Activated naive CD4-positive, alpha-beta T cell treated with anti-CD3 and anti-CD28 coated beads for 36 hours (primary cell): ENCODE measurements at places on chromosomes 16 and 17. TPM values are rescaled to one million over a fixed set of nuclear protein-coding genes. Genes with fewer than 3 reads are reported as not detected.

CBX2 gene
- 5.8 TPM for total RNA-seq

PLK1 gene
- total RNA-seq = 98.0 TPM

RGS11 gene
- total RNA-seq = not detected

MT1A gene
- not detected for total RNA-seq

ABCA9 gene
- not detected for total RNA-seq

SSTR5 gene
- total RNA-seq = not detected

ZG16B gene
- total RNA-seq = 0.22 TPM

NPIPA8 gene
- 0.19 TPM for total RNA-seq

P2RX1 gene
- total RNA-seq = 0.10 TPM

ARHGAP44 gene
- total RNA-seq = 0.12 TPM

EPOP gene
- 19.2 TPM for total RNA-seq

PABPN1L gene
- not detected for total RNA-seq

GRCh38 chr17:298791-299450 is 53.7 kb downstream of the RPH3AL start:
- H3K27ac ChIP-seq = no peak overlapping the region
- H3K4me3 ChIP-seq = no peak overlapping the region
- H3K36me3 ChIP-seq = no peaks in the 10 kb centered on the region
- DNase-seq = no peak
- no peaks in the 10 kb centered on the region for H3K27me3 ChIP-seq

- DNase-seq = no peak
- peaks cover 40% of the 10 kb centered on the region for H3K27me3 ChIP-seq
- H3K4me3 ChIP-seq = no peak overlapping the region
These were observed 119.5 kb downstream of the IRF8 start for GRCh38 chr16:86018487-86018886.

GRCh38 chr17:43669971-43670644 is 8.4 kb upstream of the MEOX1 start:
- no peaks in the 10 kb centered on the region for H3K36me3 ChIP-seq
- H3K27ac ChIP-seq = no peak overlapping the region
- H3K4me3 ChIP-seq = no peak overlapping the region

GRCh38 chr17:73562896-73563295 is 81.3 kb downstream of the SDK2 start:
- no peaks in the 10 kb centered on the region for H3K27me3 ChIP-seq
- no peak overlapping the region for H3K27ac ChIP-seq
- DNase-seq = no peak

- H3K27me3 ChIP-seq = no peaks in the 10 kb centered on the region
- no peak overlapping the region for H3K4me3 ChIP-seq
- H3K27ac ChIP-seq = no peak overlapping the region
- H3K36me3 ChIP-seq = peaks cover 30% of the 10 kb centered on the region
- DNase-seq = no peak
These were observed 70.3 kb downstream of the SEC14L1 start for GRCh38 chr17:77210946-77211541.

GRCh38 chr16:750485-750884 is 9.7 kb upstream of the CIAO3 start:
- no peak overlapping the region for H3K4me3 ChIP-seq
- H3K36me3 ChIP-seq = no peaks in the 10 kb centered on the region
- no peak for DNase-seq
- no peak overlapping the region for H3K27ac ChIP-seq
- peaks cover 1% of the 10 kb centered on the region for H3K4me1 ChIP-seq

DNA sequence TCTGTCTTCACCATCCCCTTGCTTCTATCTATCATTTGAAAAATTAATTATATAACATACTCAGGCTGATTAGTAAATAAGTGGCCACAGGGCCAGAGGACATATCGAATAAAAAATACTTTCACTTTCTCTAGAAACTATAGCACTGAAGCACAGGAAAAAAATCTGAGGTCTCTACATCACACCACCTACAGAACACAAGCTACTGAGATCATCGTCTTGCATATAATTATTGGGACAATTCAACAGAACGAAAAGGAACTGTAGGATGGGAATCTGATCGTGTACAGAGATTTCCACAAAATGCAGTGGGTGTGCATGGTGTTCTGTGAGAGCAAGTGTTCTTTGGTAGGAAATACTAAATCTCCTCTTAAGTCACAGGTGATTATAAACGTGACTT is 289.6 kb upstream of the ERCC4 start:
- no peaks in the 10 kb centered on the region for H3K4me1 ChIP-seq
- H3K27ac ChIP-seq = no peak overlapping the region
- no peak overlapping the region for H3K4me3 ChIP-seq
- no peak for DNase-seq

DNA sequence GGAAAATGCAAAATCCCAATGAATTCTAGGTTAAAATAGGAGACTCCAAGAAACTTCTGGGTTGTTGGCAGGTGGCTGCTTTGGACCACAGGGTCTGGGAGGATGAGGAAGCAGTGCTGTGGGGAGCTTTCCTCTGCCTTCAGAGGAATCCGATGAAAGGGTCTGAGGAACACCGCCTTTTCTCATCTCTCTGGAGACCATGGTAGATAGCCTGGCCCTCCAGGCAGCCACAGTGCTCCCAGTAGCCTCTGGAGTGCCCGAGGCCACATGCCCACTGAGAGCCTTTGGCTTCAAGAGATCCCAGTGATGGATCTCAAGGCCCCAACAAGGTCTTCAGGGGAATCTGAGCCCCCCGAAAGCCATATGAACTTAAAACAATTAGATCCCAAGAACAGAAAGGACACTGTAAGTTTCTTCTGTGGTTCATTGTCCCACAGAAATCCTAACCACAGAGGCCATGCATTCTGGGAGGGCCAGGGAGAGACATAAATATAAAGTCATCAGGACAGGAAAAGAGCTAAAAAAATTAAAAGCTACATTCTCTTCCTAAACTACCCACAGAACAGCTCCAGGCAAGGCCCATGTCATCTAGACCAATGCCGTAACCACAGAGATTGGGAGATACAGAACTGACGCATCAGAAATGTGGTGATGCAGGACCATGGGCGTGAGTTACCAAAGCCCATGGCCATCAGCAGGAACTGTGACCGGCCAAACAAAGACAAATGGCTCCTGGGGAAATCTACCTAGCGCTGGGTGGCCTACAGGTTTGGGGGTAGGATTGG is 24.3 kb downstream of the TK2 start:
- no peaks in the 10 kb centered on the region for H3K36me3 ChIP-seq
- H3K4me3 ChIP-seq = no peak overlapping the region
- H3K27me3 ChIP-seq = no peaks in the 10 kb centered on the region
- H3K4me1 ChIP-seq = peaks cover 57% of the 10 kb centered on the region

DNA sequence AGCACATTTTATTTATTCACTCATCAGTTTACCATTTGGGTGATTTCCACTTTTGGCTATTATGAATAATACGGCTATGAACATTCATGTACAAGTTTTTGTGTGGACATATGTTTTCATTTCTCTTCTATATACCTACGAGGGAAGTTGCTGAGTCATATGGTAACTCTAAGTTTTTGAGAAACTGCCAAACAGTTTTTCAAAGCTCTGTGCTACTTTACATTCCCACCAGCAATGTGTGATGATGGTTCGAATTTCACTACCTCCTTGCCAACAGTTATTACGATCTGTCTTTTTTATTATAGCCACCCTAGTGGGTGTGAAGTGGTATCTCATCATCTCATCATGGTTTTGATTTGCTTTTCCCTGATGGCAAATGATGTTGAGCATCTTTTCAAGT is 63.7 kb upstream of the MRTFB start:
- H3K27ac ChIP-seq = no peak overlapping the region
- no peak for DNase-seq
- no peak overlapping the region for H3K4me3 ChIP-seq
- peaks cover 9% of the 10 kb centered on the region for H3K4me1 ChIP-seq
- H3K36me3 ChIP-seq = no peaks in the 10 kb centered on the region
- H3K27me3 ChIP-seq = peaks cover 12% of the 10 kb centered on the region

DNA sequence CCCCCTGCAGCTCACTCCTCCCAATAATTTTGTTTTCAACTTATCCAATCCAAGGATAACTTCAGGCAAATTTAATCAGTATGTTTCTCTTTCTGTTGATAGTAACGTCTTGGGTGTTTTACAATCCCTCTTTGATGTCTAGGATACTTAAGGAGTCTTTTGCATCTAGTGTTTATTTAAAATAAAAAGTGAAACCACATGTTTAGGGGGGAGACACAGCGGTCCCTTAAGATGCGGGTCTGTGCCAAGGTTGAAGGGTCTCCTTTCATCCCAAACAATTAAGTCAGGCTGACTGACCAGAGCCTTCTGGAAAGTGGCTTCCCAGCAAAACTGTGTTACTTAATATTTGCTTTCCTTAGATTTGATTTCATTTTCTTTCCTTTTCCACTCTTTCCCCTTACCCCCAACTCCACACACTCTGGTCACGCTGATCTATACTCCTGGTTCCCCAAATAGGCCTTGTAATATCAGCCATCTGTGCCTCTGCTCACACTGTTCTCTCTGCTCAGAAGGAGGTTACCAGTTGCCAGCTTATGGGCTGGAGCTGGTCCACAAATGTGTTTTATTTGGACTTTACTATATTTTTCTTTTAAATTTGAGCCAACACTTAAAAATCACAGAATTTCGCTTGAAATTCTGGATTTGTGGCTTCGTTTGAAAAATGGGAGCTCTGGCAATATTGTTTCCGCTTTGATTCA is 11.2 kb downstream of the ANKS4B start:
- H3K36me3 ChIP-seq = no peaks in the 10 kb centered on the region
- no peak overlapping the region for H3K4me3 ChIP-seq
- no peak overlapping the region for H3K27ac ChIP-seq
- no peaks in the 10 kb centered on the region for H3K4me1 ChIP-seq

DNA sequence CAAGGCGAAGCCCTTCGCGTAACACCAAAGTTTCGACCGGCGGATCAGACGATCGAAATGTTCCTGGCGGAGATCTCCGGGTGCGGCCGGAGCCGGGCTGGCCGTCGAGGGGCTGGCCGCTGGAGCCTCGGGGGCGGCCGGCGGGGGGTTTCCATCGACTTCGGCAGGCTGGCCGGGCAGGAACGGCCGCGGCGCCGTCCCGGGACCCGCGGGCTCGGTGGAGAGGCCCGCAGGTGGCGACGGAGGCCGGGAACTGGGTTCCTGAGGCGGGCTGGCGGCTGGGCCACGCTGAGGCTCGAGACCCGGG is 1.1 kb downstream of the EPOP start:
- DNase-seq = no peak
- peaks cover 52% of the 10 kb centered on the region for H3K4me1 ChIP-seq
- peaks cover 6% of the 10 kb centered on the region for H3K36me3 ChIP-seq
- peaks cover 25% of the 10 kb centered on the region for H3K27me3 ChIP-seq

DNA sequence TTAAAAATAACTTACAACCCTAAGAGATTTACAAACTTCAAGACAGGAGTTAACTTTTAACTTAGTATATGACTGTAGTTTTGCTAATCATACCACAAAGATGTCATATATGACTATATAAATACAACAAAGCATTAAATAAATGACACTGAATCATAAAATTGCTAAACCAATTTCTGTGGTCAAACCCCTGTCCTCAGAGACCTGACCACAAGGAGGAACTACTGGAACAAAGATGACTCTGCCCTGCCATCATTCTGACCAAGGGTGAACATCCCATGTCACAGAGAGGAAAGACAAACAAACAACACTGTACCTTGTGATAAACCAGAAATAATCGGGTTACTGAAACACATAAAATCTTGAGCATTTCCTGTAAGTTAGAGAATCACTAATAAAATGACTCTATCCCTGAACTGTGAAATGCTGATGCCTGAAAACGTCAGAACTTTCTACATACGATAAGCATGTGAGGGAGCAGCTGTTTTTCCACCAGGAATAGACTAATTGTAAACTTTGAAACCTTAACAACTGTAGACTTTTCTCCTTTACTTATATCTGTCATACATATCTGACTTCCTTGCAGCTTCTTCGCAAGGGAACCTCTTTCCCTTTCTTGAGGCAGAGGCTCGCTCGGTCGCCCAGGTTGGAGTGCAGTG is 47.9 kb downstream of the WDR59 start:
- H3K4me1 ChIP-seq = no peaks in the 10 kb centered on the region
- peak; percentile 8 for DNase-seq
- peaks cover 29% of the 10 kb centered on the region for H3K36me3 ChIP-seq

GRCh38 chr17:21194703-21195102 is 19.3 kb downstream of the TMEM11 start:
- H3K4me3 ChIP-seq = no peak overlapping the region
- no peaks in the 10 kb centered on the region for H3K27me3 ChIP-seq
- H3K36me3 ChIP-seq = peaks cover 30% of the 10 kb centered on the region
- H3K27ac ChIP-seq = no peak overlapping the region

GRCh38 chr17:58304750-58305486 is 23.7 kb downstream of the TSPOAP1 start:
- no peak overlapping the region for H3K27ac ChIP-seq
- no peaks in the 10 kb centered on the region for H3K27me3 ChIP-seq
- H3K4me1 ChIP-seq = no peaks in the 10 kb centered on the region
- H3K36me3 ChIP-seq = peaks cover 3% of the 10 kb centered on the region
- DNase-seq = no peak
